ENCODE measurements at places on chromosomes 7 and 10. TPM values are rescaled to one million over a fixed set of nuclear protein-coding genes. Genes with fewer than 3 reads are reported as not detected.

DNA sequence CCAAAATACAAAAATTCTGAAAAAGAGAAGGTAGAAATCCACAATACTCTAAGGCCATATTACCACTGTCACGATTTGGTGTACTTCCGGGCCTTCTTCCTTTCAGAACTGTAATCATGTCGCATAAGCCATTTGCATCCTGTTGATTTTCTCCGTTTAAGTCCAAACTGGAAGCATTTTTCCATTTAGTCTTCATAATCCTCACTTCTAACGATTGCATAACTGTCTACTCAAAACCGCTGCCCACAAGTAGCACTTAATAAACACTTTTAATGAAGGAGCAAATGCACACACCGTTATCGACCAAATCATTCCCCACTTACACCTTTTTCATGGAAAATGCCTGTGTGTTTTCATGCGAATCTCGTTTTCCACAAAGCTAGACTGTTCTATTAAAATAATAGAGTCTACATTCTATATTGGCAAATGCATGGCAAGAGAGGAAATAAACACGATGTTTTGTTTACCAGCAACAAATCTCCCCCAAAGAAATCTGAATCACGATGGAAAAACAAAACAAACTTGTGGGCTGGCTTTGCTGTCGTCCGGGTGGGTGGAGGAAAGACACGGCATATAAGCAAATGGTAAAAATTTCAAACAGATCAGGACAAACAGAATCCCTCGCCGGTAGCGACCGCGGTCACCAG lies 1.0 kb downstream of the ATE1 start:
- peak; percentile 48 for DNase-seq

DNA sequence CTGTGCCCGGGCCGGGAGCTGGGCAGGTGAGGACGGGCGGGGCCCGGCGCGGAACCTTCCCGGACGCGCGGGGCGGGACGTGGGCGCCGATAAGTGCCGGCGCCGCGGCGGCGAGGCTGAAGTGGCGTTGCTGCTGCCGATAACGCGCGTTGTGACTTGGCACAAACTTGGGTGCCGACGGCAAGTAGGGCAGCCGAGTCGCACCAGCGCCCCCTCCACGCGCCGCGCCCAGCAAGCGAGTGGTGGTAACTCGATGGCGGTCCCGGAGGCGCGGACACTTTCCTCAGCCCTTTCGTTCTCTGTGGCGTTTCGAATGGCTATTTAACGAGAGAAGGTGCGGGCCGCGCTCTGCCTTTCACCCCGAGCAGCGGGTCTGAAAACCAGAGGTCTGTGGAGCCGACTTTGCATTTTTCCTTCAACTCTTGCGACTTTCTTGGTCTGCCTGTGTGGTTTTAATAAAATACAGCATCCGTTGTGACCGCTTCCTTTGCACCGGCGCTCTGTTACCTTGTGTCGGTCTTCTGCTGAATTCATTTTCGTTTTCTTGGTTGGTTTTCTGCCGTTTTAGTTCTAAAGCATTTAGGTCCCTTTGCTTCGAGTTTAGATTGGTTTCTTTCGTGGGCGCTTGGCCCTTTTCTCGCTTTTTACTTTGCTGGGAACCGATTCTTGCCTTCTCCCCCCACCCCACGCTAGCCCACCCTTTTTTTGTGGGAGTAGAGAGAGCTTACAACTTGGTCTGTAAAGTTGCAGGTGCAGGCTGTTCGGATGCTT lies 701 bp downstream of the STK17A start:
- no peak for DNase-seq

DNA sequence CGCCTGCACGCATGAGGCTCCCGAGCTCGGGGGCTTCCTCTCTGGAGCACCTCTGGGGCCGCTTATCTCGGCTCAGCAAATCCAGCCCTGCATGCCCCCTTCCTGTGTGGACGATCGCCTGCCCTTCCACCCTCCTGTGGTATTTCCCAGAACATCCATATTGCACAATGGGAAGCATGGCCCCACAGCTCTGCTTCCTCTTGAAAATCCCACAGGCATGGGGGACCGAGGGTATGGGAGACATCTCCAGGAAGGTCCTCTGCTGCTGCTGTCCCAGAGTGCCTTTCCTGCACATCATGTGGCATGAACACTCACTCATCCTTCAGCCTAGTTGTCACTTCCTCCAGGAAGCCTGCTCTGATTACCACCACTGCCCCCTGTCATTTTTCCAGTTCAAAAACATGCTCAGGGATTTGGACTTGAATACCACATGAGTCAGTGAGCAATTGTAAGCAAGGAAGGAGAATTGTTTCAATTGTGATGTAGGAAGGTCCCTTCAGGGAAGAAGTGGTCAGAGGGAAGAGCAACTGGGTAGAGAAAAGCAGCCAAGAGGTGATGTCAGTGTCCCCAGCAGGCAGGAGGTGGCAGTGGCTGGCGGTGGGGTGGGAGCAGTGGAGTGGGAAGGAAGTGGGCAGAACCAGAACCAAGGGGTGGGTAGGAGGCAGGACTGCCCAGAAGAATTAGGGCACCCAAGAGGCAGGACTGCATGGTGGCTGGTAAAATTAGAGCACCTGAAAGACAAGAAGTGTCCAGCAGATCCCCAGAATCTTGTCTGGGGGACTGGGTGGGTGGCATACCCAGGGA lies 67.5 kb upstream of the ZMIZ1 start:
- no peak for DNase-seq

GRCh38 chr7:19030281-19030680 lies 87.2 kb downstream of the TWIST1 start:
- no peak for DNase-seq

DNA sequence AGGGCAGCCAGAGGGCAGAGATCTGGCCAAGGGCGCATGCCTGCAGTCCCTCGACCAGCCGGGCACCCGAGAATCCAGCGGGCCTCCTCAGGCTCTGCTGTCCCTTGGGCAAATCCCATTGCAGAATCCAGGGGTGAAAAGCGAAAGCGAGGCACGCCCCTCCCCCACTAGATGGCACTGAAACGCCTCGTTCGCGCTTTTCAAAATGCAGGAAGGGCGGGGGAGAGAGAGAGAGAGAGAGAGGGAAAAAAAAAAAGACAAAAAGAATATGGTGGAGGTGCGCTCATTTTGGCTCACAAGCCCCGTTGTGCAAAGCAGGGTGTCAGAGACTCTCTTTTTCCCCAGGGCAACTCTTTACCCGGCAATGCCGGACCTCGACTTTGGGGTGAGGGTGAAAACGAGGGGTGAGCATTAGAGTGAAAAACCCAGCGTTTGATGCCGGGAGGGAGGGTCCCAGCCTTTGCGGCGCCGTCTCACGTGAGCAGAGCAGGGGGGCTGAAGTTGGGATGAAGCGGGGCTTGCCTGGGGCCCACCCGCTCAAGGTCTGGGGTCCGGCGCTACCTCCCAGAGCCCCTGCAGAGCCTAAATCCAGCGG lies 2.5 kb upstream of the TMEM178B start:
- DNase-seq: no peak

GRCh38 chr10:62733654-62734293 lies 70.7 kb upstream of the ADO start:
- no peak for DNase-seq

GRCh38 chr10:3010334-3010733 lies 57.0 kb upstream of the PFKP start:
- no peak for DNase-seq

DNA sequence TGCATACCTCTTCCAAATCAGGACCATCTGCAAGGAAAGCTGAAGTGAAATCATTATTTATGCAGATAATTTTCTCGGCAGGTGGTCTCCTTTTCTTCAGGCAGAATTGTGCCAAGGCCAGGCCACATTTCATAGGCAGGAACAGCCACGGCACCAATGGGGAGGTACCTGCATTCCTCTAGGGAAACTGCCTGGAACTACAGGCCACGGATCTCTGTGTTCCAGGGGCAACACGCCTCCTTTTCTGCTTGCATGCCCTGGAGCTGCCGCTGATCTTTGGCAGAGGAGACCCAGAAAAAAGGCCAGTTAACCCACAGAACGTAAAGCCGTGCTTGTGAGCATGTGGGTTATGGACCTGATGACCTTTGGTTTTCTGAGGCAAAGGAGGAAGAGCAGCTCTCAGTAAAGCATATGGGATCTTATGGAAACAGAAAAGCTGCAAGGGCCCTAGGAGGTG lies 111.2 kb upstream of the KIAA1217 start:
- DNase-seq: no peak

- no peak for DNase-seq
Observed at GRCh38 chr7:41472427-41473125, 230.3 kb downstream of the INHBA start.

- DNase-seq: no peak
Observed at GRCh38 chr10:103276896-103277712, at the start of gene INA. TSS of gene INA (plus strand) at chr10:103277138. CDS start at chr10:103277212, 74 bp downstream.

- no peak for DNase-seq
Observed at GRCh38 chr10:78759456-78760120, 309.2 kb upstream of the ZMIZ1 start.

GRCh38 chr10:91756286-91756685 lies 41.9 kb upstream of the TNKS2 start:
- no peak for DNase-seq

DNA sequence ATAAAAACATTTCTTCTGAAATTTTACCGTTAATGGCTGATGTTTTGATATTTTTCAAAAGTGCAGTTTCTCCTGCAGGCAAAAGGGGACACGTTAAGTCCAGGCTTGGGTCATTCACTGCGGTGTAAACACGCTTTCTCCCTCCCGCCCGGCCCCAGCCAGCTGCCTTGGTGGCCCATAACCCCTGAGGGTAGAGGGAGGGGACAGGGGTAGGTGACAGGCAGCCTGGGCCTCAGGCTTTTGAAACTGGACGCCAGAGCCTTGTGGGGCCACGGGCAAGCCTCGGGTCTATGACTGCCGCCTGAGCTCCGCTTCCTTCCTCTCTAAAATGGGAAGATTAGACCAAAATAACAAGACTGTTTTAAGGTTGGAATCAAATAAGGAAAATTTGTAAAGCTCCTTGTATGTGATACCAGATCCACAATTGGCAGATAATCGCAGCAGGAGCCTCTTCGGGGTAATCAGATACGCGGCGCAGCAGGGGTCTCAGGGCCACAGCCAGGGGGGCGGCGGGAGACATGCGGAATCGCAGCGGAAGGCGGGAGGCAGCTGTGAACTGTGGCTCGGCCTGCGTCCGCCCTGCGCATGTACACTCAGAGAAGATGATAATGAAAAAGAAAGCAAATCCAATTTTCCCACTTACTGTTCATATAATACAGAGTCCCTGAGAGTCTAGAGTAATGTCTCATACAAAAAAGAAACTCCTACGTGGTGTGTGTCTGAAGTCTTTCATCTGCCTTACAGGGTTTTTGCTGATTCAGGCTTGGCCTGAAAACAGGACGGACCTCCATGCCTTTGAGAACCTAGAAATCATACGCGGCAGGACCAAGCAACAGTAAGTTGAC lies 138.3 kb downstream of the EGFR start:
- no peak for DNase-seq

- no peak for DNase-seq
Observed at GRCh38 chr10:74862625-74863024, 36.2 kb downstream of the KAT6B start.

- DNase-seq: no peak
Observed at GRCh38 chr10:42734536-42734935, 48.1 kb upstream of the BMS1 start.

DNA sequence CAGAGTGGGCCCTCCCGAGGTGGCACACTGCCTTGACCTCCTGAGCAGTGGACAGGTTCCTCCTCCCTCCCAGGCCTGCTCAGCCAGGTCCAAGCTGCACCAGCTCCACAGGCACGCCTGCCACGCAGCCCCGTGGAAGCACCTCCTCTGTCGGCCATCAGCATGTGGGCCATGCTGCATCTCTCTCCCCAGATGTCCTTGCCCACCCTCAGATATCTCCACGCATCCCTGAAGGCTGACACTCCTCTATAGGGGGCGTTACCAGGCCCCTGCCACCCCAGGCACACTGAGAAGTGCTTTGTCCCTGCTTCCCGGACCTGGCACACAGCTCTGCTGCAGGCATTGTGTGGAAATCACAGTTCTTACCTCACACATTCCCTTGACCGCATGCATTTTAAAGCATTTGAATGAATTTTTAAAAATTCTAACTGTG lies 598.5 kb downstream of the SDK1 start:
- DNase-seq: no peak

- no peak for DNase-seq
Observed at GRCh38 chr10:24463611-24464426, 254.9 kb downstream of the KIAA1217 start.

- no peak for DNase-seq
Observed at GRCh38 chr7:100367676-100368613, 5.3 kb upstream of the PILRA start.

The CCL26 gene
- polyA plus RNA-seq: not detected

The CLCN1 gene
- polyA plus RNA-seq: 0.16 TPM

The NPTX2 gene
- 3.8 TPM for polyA plus RNA-seq

The METTL27 gene
- polyA plus RNA-seq: 17.9 TPM

The PARD3 gene
- 71.6 TPM for polyA plus RNA-seq

The DYDC2 gene
- 1.8 TPM for polyA plus RNA-seq

The TSPAN12 gene
- polyA plus RNA-seq: 158 TPM

The C7orf57 gene
- polyA plus RNA-seq: 0.71 TPM

The OPN4 gene
- polyA plus RNA-seq: not detected

The MSANTD7 gene
- 17.6 TPM for polyA plus RNA-seq

The CPEB3 gene
- polyA plus RNA-seq: 3.1 TPM

The HABP2 gene
- polyA plus RNA-seq: 0.84 TPM

The KLHDC10 gene
- polyA plus RNA-seq: 46.1 TPM

The NPY gene
- 0.46 TPM for polyA plus RNA-seq

Data from left renal cortex interstitium (tissue), 4 donors.